ENCODE measurements at places on chromosomes 6 and 20.
A peak's percentile ranks its signal among the peaks of the same experiment; 100 is the strongest.

DNA sequence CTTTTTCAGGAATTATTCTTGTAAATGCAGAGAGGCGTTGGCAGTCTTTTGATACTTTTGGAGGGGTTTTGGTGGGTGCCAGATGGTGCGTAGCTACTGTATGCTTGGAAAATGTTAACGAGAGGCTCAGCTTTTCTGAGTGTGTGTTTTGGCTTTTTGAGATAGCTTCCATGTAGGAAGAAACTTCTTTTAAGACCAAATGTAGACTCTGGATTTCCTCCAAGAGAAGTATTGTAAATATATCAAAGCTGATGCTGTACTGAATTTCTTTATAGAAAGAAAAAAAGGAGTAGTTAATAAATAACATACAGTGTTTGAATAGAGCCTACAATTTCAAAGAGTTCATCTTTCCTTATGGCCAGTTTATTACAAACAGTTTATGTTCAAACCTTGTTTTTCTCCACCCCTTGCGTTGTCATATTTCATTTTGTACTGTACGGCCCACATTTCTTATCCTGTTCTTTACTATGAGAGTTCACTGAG lies 16.7 kb downstream of the TIAM2 start:
- no peak for DNase-seq

DNA sequence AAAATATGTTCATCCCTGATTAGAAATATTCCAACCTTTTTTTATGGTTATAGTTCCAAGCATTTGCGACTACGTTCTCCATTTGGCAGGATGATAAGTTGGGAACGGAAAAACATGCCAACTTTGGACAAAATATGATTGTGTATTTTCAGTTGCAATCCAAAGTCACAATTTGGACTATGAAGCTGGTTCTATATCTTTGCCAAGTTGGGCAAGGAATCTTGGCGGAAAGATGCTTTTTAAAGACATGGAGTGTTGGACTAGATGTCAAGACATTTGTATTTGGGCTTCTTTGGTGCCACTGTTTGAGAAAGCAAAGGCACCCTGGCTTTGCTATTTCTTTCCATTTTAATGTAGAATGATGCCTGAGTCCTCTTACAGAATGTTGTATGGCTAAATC lies 33.3 kb upstream of the JAG1 start:
- DNase-seq, result no peak

DNA sequence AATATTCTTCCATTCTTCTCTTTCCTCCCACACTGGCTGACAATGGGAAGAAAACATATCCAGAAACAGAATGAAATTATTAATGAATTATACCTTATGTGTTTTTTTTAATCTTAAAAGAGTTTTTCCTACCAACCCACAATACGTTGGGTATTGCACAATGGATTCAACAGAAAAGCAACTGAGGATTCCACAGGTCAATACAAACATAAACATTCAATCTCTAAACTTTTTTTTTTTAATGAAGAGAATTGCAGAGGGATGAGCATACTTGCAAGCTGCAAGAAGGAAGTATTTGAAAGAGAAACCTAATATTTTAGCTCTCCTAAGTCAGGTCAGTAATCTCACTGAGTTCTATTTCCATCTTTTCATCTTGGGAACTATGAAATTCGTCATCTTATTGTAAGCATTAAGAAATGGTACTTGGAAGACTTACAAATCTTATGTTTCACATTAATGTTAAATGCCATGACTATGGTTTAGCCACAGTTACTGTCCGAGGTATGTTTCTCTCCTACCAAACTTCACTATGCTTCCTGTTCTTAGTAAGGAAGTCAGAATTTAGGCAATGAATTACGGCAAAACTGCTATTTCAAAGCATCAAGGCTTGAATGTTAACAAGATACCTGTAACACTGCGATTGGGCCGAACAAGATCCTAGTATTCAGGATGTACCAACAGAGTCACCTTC lies 100.8 kb downstream of the HIVEP2 start:
- no peak for DNase-seq

DNA sequence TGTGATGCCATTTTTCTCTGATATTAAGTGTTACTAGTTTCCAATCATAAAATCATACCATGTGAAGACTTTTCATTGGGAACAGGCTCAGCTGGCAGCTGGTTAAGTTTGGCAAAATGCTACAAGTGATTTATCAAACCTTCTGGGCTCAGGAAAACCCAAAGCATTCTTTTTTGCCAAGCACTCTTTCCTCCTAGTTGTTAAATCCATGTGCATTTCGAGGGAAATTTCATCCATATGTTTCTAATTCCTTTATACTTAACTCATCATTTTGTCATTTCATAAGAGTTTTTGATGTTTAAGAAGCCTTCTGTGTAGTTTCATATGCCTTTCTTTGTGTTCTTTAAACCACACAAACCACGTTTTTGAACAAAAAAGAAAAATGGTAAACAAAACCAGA lies 217.6 kb upstream of the PDE10A start:
- no peak for DNase-seq

DNA sequence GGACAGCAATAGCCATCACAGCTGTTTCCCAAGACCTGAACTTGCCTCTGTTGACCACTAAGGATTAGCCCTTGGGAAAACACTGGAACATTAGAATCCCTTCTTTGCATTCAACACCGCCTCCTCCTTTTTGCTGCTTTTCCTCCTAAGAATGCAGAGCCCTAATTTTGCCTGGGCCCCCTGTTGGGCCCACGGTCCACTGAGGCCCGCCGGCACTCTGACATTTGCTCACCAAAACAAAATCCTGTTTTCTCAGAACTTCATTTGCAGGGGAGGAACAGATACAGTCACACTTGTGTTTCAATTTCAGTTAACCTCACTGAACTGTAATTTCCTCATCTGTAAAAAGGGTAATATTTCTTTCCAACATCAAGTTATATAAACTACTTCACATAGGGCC lies 116.0 kb upstream of the JARID2 start:
- DNase-seq, result no peak

DNA sequence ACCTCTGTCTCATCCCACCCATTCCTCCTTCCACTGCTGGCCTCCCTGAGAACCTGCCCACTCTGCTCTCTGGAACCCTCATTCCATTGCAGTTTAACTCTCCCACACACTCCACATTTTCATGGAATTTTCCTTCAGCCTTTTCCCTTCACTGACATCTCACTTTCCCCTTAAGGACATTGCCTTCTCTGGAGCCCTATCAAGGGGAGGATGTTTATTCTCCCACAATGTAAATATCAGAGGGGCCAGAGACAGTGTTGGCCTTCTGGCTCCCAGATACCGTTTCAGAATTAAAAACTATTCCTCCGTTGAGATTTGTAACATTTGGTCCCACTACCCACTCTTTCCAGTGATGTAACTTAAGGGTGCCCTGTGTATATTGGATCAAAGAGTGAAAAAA lies 199.5 kb upstream of the KCNK16 start:
- no peak for DNase-seq

GRCh38 chr6:14784596-14785492 lies 461.0 kb upstream of the JARID2 start:
- DNase-seq, result peak; percentile 10

DNA sequence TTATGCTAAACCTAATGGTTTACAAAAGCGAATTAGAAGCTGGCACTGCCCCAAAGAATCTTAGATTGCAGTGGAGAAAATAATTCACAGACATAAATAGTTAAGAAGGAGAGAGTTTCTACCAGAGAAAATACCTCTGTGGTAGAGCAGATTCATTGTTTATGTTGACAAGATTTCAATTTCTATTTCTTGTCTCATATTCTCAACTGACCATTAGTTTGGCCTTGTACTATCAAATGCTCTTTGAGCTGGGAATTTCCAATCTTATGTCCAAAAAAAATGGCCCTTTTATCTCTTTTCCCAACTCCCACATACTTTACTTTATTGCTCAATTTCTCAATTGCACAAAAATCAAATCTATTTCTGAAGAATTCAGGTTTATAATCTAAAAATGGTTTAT lies 804.1 kb upstream of the CITED2 start:
- DNase-seq, result no peak

DNA sequence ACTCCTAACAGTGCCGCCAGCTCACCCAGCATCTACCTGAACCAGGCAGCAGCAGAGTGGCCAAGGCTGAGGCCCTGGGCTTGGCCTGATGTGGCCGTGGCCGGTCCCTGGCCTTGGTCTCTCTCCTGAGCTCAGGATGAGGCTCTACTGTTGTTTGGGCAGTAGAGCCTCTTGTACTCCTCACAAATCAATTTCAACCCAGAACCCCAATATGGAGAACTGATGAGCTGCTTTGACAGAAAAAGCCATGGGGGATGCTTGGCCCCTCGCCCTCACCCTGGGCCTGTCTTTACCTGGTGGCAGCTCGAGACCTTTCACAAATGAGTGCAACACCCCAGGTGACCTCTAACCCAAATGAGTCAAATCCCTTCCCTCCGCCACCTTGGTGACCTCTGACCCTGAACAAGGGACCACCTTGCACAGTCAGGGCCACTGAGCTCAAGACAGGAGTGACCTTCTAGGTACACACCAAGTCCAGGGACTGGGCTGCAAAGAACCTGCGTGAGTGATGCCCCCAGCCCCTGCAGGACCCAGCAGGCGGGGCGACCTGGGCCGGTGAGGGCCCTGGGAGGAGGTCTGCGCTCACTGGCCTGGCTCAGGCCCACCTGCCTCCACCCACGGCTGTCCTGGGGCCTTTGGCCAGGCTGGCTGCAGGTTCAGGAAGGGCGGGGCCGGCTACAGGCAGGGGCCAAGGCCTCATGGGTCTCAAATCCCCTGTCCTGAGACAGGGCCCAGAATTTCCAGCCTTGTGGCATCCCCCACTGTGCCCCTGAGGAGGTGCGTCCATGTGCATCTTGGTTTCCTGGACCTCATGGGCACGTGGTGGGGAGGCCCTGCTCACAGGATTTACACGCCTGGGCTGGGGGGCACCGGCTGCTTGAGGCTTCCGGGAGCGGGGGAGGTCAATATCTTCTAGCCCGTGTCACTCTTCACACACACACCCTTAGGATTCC lies 30.2 kb downstream of the PSMG4 start:
- DNase-seq, result no peak

- no peak for DNase-seq
Observed at GRCh38 chr20:22905658-22906057, 129.5 kb upstream of the SSTR4 start.

GRCh38 chr6:157456524-157456829 lies 75.5 kb downstream of the ZDHHC14 start:
- DNase-seq, result no peak

GRCh38 chr20:59246691-59247400 lies 53.6 kb upstream of the EDN3 start:
- DNase-seq, result no peak

- no peak for DNase-seq
Observed at GRCh38 chr20:19867940-19868371, 109.9 kb downstream of the RIN2 start.

DNA sequence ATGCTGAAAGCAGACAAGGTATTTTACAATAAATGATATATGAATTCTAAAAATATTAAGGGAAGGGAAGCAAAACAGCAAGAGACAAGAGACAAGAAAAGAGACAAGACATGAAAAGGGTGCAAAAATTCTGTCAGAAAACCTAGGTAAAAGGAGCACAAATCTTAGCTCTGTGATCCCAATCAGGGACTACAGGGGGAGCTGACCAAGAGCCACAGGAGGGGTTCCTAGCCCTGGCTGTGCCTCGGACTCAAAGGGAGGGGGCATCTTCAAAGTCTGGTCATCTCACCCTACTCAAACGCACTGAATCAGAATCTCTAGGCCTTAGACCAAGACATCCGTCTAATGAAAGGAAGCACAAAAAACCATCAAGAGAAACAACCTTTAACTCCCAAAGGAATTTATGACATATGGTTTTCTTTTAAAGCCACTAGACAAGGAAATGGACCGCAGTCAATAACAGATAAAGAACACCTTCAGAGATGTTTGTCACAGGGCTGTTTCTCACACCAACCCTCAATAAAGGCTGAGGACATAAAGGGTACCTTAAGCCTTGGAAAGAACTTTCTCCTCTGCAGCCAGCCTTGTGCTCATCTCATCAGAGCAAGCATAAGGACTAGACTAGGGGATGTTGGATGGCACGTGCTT lies 130.4 kb upstream of the CDYL start:
- no peak for DNase-seq

DNA sequence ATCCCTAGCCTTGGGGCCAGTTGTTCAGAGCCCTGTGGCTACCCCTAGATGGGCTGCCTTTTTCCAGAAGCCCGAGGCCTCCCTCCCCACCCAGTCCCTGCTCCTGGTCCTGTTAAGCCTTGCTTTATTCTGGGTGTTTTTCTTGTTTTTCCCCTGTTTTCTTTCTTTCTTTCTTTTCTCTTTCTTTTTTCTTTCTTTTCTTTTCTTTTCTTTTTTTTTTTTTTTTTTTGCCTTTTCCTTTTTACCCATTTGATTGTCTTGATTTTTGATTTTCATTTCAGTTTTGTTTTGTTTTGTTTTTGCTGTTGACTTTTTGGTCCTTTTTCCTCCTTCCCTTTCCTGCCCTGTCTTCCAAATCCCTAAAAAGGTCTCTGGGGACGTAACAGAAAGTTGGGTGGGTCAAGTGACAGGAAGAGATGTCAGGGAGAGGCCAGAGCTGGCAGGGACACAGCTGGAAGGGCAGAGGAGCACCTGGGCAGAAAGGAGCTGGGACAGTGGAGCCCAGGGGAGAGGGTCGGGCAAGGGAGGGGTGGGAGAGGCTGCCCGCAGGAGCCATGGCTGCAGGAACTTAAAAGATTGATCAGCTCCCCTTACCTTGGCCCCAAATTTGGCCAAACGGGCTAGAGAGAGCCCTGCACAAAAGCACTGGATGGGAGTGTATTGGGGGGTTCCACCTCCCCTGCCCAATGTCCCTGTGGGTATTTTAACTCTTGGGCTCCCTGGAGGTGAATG lies 27.6 kb downstream of the MYH7B start:
- no peak for DNase-seq

GRCh38 chr20:60263725-60264709 lies 305.8 kb downstream of the CDH26 start:
- DNase-seq, result no peak

- DNase-seq, result peak; percentile 26
Observed at GRCh38 chr20:17511401-17511800, 19.8 kb downstream of the BFSP1 start.

DNA sequence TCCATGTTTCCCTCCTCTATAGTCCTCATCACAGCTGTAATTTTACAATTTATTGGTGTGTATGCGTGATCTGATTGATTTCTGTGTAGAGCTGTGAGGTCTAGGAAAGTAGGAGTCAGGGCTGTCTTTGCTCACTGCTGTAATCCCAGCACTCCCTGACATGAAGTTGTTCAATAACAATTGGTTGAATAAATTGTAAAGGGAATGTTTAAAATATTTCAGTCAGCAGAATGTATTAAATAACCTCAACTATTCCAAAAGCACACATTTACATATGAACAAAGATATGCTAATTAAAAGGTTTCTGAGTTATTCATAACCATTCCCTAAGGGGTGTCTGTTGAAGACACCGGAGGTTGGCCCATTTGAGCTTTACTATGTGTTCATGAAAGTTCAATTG lies 31.5 kb downstream of the NOX3 start:
- DNase-seq, result no peak

GRCh38 chr20:41524980-41525613 lies 93.1 kb downstream of the CHD6 start:
- DNase-seq, result no peak

DNA sequence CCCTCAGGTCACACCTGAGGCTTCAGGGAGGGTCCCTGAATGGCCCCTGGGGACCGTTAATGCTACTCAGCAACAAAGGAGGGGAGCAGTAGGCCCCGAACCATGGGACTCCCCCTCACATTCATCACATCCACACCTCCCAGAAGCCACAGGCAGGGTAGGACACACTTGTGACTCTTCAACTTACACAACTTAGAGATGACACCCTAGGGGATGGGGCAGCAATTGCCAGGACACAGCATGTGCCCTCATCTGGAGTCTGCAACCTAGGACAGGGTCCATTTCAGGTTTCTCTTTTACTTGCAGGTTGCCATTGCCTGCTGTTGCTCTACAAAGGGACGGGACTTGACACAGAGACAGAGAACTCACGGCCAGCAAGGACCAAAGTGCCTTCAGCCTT lies 770 bp downstream of the ULBP3 start:
- no peak for DNase-seq

All from CD4-positive, alpha-beta T cell treated with Interleukin-2 at 100 ng/mL for 4 hours (primary cell).